Natural killer cell (primary cell): ENCODE measurements at places on chromosomes 3 and 15.

DNA sequence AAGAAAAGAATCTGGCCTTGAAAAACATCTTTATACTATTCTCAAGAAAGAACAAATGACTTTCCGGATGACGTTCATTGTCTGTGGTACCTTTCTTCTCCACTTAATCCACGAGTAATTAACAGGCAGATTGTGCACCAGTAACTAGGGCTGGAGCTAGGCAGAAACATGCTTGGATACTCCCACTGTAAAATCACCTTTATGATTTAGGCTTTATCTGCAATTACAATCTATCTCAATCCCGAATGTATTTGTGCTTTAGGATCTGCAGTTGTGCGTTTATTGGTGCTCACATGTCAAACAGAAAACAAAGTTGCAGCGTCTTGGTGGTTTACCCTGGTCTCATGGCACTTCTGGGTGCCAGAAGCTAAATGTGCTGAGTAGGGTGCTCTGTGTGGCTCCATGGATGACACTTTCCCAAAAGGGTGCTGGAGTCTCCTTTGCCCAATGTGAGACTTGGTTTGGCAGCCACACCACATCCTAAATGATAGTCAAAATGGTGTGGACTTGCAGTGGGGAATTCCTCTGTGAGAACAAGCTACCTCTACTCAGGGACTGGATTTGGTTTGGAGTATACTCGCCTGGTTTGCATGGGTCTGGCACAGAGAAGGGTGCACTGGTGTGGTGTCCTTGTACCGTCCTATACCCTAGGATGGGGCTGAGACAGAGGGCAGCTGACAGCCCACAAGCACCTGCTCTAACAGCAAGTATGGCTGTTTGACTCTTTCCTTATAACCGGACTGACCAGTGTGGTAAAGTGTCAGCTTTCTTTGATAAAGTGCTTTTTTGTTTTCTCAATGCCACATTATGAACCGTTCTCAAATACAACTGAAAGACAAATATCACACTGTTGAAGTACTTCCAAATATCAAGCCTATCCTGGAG lies 7.7 kb downstream of the SERP1 start:
- DNase-seq = no peak

DNA sequence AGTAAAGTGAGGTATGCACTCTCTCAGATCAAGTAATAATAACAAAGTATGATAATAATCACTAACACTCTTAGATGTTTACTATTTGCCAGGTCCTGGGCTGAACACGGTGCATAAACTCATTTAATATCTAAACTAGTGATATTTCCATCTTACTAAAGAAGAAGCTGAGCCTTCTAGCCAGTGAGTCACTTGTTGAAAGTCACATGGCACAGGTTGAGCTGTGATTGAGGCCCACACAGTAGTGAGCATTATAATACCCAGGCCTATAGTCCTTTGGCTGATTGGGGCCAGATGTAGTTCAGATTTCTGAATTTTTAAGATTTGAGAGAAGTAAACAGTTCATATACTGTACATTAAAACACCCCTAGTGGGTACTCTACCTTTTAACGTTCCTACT lies 93.2 kb upstream of the CCDC80 start:
- no peak for DNase-seq

DNA sequence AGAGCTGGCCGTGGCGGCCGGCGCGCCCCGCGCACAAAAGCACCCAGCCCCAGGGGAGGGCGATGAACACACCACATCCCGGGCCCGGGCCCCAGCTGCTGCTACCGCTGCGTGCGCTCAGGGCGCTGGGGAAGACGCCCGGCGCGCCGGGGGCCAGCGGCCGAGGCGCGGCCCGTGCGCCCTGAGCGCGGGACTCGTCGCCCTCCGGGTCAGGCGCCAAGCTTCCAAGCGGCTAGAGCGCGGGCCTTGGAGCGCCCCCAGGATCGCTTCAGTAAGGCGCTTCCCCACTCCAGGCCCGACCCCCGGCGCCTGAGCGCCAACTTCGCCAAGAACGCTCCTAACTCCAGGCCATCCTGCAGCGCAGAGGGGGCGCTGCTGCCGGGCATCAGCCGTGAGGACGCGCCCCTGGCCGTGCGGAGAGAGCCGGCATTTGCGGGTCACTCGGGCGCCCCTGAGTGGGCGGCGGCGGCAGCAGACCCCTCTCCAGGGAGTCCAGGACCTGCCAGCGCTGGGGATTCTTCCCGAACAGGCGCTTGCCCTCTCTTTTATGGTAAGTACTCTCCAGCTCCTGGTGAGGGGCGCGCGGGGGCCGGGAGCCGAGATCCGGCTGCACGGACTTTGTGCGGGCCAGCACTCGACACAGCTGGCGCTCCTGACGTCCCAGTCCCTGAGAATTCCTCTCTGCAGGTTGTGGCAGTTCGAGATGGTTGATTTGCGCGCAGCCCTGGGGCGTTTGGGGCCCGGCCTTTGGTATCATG lies 475 bp downstream of the SPSB4 start:
- no peak for DNase-seq

- DNase-seq = no peak
These were observed 738.4 kb upstream of the ALCAM start for GRCh38 chr3:104628185-104628789.

DNA sequence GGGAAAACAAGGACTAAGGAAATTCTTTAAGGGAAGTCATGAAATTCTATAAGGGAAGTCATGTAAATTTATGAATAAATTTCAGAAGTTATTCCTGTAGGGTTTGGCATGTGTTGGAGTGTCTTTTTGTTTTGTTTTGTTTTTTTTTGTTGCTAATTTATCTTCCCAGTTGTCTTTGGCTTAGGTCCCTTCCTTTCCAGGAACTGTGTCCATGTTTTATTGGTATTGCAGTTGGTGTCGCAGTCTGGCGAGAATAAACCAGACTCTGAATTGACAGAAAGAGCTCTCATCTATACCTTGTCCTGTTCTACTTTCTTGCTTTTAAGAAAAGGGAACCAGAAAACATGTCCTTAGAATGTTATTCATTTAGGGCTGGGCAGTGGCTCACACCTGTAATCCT lies 57.6 kb downstream of the SGO1 start:
- DNase-seq = no peak

DNA sequence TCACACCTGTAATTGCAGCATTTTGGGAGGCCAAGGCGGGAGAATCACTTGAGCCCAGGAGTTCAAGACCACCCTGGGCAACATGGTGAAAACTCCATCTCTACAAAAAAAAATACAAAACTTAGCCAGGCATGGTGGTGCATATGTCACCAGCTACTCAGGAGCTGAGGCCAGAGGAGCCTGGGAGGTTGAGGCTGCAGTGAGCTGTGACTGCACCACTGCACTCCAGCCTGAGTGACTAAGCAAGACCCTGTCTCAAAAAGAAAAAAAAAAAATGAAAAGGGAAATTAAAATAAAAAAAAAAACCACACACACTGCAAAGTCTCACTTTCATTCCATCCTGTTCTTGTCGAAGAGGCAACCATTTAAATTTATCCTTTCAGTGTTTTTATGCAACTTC lies 100.8 kb upstream of the PIAS1 start:
- no peak for DNase-seq

DNA sequence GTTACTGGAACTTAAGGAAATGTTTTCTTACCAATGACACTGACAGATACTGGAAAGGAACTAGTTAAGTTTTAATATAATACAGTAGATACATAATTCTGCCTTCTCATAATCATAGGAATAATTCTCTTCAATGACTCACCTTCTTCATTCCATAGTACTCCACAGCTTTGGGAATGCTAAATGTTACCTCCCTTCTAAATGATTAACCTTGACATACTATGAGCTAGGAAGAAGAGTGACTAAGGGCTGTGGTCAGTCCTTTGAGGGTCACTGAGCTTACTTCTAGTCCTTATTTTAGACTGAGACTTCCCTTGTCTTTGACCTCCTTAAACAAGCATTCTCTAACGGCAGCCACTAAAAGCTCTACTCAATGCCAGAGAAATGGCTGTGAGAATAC lies 69.6 kb upstream of the PPIB start:
- no peak for DNase-seq

GRCh38 chr15:76947454-76947853 lies 15.9 kb downstream of the RCN2 start:
- no peak for DNase-seq

- no peak for DNase-seq
These were observed 33.0 kb downstream of the LSM3 start for GRCh38 chr3:14211621-14212020.

- DNase-seq = no peak
These were observed 337.5 kb upstream of the THBS1 start for GRCh38 chr15:39243396-39243795.

- no peak for DNase-seq
These were observed at the start of gene ST8SIA2 for GRCh38 chr15:92393071-92393979. ST8SIA2 (plus strand) TSS chr15:92393881; CDS start chr15:92394065, 184 bp downstream.
